Sigmoid colon (tissue), 7 donors: ENCODE measurements at places on chromosomes 3 and 15. TPM values are rescaled to one million over a fixed set of nuclear protein-coding genes. Genes with fewer than 3 reads are reported as not detected.
A peak's percentile ranks its signal among the peaks of the same experiment; 100 is the strongest.

- DNase-seq: no peak
Measured at GRCh38 chr15:45810201-45810600, 175.4 kb downstream of the SQOR start.

DNA sequence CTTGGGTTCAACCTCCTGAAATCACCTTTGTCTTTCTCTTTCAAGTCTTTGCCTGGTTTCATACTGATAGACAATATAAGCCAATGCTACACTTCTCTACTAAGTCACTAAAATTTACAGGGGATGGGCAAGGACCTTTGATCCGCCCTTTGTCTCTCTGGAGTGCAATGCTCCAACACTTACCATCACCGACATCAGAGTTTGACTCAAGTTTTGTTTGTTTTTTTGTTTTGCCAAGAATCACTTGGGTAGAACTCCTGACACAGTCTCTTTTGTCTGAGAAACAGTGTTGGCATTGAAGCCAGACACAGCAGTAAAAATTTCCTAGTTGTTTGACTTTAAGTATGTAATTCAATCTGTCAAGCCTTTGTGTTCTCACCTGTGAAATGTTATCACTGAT, 29.3 kb downstream of the NFKBIZ start:
- no peak for DNase-seq

- DNase-seq: peak; percentile 37
Measured at GRCh38 chr3:123346021-123346420, 102.9 kb downstream of the ADCY5 start.

- no peak for DNase-seq
Measured at GRCh38 chr15:61556037-61556648, 327.0 kb upstream of the RORA start.

DNA sequence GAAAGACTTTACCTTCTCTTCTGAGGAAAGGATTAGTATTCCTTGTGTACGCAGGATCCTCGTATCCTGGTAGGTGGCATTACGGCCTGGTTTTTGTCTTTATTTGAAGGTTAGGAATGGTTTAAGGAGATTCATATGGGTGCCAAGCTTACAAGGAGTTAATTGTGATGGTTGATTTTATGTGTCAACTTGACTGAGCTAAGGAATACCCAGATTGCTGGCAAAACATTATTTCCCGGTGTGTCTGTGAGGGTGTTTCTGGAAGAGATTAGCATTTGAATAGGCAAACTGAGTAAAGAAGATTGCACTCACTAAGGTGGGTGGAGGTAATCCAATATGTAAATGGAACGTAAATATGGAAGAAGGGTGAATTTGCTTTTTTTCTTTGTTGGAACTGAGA, 44.4 kb upstream of the ABI3BP start:
- no peak for DNase-seq

The PLAAT1 gene
- 0.82 TPM for total RNA-seq

The SOX2 gene
- total RNA-seq: 4.9 TPM
